Stimulated activated CD8-positive, alpha-beta memory T cell treated with anti-CD3 and anti-CD28 coated beads, Interleukin-15, amount 100 ng/mL, for 1 hour (primary cell): ENCODE measurements at places on chromosomes 1 and 21.

GRCh38 chr1:229334716-229335115, 8.1 kb downstream of the CCSAP start:
- no peak for DNase-seq

- DNase-seq, result peak; percentile 28
Measured at GRCh38 chr21:37224861-37225839, 42.0 kb downstream of the VPS26C start.

DNA sequence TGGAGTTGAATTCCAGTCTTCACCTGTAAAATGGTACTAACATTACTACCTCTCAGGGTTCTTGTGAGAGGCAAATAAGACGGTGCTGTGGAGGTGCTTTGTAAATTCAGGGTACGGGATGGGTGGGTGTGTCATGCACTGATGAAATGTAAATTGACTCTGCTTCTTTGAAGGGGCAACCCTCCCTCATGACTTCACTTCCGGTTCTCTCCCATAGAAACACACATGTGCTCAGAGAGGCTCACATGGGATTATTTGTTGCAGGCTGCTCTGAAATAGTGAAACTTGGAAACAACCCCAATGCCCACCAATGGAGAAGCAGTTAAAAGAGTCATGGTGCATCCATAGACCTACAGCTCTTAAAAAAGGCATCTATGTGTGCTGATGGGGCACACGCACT, 44.9 kb upstream of the SCMH1 start:
- DNase-seq, result no peak

- no peak for DNase-seq
Measured at GRCh38 chr1:201489643-201490261, 17.2 kb downstream of the CSRP1 start.

- DNase-seq, result no peak
Measured at GRCh38 chr1:37448691-37449417, 25.5 kb upstream of the ZC3H12A start.

- no peak for DNase-seq
Measured at GRCh38 chr1:229379846-229380245, 37.0 kb upstream of the CCSAP start.

GRCh38 chr1:21672478-21673276, 3.5 kb upstream of the RAP1GAP start:
- DNase-seq, result no peak

DNA sequence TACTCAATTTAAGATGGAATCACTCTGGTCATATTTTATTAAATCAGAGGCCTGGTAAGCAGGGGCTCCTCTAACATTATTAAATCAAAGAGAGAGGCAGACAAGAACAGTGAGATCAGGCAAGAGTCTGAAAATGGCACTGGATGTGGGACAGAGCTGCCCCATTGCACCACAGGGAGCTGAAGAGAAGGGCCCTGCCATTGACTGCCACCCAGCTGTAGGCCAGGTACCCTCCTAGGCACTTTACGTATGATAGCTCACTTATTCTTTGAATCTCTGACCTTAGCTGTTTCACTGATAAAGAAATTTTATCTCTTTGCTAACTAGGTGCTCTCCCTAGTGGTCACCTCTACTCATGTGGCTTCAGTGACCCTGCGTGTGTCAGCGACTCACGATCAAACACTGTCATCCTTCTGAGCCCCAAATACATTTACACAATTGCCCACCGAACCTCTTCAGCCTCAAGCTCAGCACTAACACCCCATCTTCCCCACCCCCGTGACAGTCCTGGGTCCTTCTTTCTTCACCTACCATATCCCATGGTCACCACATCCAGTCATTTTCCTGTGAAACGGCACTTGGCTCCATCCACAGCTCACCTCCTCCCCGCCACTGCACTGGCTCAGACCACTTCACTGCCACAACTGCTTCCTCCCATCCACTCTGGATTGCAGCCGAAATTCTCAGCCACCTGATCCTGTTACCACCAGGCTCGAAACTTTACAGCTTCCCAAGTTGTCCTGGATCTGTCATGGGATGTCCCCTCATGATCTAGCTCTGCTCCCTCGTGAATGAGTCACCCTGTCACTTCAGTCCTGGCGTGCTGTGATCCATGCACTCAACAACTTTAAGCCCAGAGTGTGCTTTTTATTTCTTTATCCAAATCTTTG, 97.3 kb upstream of the SYT6 start:
- DNase-seq, result no peak

DNA sequence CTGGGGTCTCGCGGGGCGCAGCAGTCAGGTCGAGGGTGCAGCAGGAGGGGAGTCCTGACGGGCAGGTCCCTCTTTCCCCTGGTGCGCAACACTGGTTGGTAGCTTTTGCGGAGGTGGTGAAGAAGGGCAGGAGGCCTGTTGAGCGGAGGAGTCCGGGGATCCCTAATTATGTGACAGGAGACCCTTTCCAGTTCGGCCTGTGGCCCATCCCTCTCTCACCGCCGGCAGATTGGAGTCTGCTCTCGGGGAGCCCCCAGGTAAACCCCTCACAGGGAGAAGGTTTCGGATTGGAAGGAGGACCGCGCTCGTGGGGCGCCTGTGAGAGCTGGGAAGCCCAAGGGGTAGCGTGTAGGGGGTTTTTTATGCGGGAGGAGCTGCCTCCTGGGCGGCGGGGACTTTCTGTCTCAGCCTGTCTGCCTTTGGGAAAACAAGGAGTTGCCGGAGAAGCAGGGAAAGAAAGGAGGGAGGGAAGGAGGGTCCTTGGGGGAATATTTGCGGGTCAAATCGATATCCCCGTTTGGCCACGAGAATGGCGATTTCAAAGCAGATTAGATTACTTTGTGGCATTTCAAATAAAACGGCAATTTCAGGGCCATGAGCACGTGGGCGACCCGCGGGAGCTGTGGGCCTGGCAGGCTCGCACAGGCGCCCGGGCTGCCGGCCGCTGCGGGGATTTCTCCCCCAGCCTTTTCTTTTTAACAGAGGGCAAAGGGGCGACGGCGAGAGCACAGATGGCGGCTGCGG, 9.5 kb downstream of the SIM2 start:
- no peak for DNase-seq

DNA sequence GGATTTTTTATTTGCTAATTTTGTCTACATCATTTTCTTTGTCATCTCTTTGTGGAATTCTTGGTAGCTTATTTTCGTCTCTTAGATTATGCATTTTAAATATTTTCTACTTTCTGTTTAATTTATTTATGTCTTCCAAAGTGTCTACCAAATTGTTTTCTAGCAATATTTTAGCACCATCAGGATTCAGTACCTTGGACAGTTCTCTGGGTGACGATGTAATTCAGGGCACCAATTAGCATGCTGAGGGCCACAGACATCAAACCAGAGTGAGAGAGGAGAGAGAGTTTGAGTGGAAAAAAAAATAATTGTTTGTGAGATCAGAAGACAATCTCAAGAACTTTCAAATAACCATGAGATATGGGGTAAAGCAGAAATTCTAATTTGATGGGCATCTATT, 169.8 kb upstream of the CXADR start:
- DNase-seq, result no peak
